ENCODE measurements at places on chromosomes 2 and 18.

DNA sequence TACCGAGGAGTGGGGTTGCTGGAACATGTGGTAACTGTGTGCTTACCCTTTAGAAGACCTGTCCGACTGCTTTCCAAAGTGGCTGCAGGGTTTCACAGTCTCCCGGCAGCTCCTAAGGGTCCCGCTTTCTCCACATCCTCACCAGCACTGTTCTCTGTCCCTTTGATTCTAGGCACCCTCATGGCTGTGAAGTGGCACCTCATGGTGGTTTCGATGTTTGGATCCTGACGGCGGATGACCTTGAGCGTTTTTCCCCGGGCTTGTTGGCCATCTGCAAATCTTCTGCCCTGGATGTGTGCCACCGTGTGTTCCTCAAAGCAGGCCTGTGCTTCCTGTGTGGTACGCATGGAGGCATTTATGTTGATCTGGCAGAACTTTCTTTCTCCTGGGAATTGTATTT, 292.5 kb upstream of the HDAC4 start:
- no peak for DNase-seq

GRCh38 chr18:53234610-53235009, 894.6 kb downstream of the DCC start:
- no peak for DNase-seq

GRCh38 chr2:196798980-196799379, 503 bp downstream of the GTF3C3 start:
- DNase-seq = no peak

DNA sequence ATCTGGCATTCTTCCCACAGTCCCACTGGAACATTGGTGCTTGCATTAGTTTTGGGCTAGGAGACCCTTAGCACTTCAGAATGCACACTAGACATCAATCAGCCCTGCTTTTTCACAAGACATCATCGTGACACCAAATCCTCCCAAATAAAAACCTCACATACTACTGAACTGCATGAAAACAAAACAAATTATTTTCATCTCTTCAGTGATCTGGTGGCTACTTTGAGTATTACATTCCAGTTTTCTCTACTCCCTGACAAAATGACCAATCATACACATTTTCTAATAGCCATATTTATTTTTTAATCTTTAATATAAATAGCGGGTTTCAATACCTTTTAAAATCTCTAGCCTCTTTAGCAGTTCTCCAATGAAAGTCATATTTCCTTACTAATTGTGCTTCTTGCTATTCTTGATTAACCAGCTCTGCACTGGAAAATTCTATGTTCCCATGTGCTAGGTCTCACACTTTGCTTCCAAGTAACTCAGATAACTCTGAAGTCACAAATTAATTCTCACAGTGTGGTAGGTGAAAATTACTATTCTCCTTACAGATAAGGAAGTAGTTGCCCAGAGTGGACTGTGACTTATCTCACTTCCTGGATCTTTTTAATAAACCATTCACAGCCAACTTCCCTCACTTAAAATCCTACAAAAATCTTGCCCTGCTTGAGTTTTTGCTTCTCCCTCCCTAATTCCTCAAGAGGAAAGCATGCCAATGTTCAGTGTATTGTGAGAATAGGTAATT, 82.5 kb upstream of the EPB41L3 start:
- DNase-seq = no peak

DNA sequence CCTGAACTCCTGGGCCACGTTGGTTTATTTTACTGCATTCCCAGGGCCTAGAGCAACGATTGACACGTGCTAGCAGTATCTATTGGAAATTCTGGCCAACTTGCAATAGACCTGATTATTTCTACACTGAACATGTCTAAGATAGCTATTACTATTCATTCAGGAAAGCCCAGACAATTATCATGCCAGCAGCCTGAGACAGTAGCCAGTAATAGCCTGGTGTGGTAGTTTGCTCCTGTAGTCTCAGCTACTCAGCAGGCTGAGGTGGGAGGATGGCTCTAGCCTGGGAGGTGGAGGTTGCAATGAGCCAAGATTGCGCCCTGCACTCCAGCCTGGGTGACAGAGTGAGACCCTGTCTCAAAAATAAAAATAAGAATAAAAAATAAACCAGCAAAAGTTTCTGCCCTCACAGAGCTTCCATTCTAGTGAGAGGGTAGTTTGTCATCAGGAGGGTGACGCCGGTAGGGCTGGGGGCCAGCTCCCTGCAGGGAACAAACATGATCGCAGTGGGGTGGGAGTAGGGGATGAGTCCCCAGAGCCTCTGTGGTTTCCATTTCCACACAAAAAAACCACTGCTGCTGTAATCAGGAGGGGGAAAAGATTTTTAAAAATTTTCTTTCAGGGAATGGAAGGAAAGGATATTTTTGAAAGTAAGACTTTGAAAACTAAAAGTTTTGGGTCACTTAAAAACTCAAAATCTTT, 4.3 kb downstream of the CASP8 start:
- DNase-seq = no peak

DNA sequence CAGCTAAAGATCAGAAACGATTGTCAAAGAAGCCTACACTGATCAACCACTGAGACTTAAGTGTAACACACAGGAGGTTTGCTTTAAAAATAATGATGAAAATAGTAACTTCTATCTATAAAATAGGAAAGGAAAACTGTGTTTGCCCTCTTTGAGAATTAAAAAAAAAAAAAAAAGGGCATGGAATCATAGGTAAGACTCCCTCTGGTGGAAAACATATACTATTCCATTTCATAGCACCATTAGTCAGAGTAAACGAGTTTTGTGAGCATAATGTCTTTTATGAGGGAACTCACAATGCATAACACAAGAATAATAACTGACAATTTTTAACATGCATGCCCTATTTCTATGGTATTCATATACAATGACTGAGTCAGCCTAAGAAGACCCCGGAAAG, 36.3 kb downstream of the SLC35F5 start:
- DNase-seq = no peak

GRCh38 chr2:46327627-46328026, 30.4 kb downstream of the EPAS1 start:
- no peak for DNase-seq

DNA sequence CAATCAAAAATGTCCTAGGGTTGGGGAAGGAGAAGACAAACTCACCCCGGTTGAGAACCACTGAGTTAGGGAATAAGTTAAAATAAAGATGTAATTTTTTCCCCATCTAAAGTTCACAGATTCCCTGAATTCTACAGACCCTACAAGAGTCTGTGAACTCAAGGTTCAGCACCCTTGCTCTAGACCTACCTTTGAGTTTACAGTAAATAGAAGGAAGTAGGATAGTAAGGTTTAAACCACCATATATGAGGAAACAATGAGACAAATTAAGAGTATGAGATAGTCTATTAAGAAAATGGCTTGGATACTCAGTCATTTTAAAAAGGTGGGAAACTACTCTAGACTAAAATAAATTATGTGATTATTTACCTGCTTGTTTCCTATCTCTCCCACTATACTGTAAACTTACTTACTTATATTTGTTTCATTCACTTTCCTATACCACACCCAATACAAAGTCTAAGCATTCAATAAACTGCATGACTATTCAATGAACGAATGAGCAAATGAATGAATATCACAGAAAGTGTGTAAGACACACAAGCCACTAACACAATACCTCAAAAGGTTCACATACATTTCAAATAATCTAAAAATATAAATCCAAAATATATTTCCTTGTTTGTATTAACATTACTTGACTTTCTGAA, 13.4 kb downstream of the VPS54 start:
- no peak for DNase-seq

- no peak for DNase-seq
These were observed 15.5 kb downstream of the SH3BP4 start for GRCh38 chr2:234967201-234967869.

- no peak for DNase-seq
These were observed 71.1 kb downstream of the MTA3 start for GRCh38 chr2:42639340-42640077.

GRCh38 chr2:191713837-191714236, 35.9 kb downstream of the NABP1 start:
- DNase-seq = no peak
